ENCODE measurements at places on chromosomes 16 and 17. TPM values are rescaled to one million over a fixed set of nuclear protein-coding genes. Genes with fewer than 3 reads are reported as not detected.

The TMEM114 gene
- not detected for total RNA-seq

The PROCA1 gene
- total RNA-seq = 2.1 TPM

The ACSM5 gene
- total RNA-seq = not detected

The COASY gene
- total RNA-seq = 69.2 TPM

The KRT33A gene
- not detected for total RNA-seq

The BAIAP3 gene
- total RNA-seq = 0.88 TPM

The NXPH3 gene
- total RNA-seq = 2.0 TPM

The CTU2 gene
- 33.7 TPM for total RNA-seq

The KRT15 gene
- 2.8 TPM for total RNA-seq

The MT1F gene
- 1.4 TPM for total RNA-seq

The EFNB3 gene
- 1.1 TPM for total RNA-seq

The UTS2R gene
- total RNA-seq = not detected

The VKORC1 gene
- 93.5 TPM for total RNA-seq

The C16orf54 gene
- not detected for total RNA-seq

The ASIC2 gene
- total RNA-seq = not detected

The RNU2-1 gene
- total RNA-seq = 4,679 TPM
